ENCODE measurements at places on chromosomes 2 and 18. TPM values are rescaled to one million over a fixed set of nuclear protein-coding genes. Genes with fewer than 3 reads are reported as not detected.
A peak's percentile ranks its signal among the peaks of the same experiment; 100 is the strongest.

GRCh38 chr2:240635998-240636547 is 10.8 kb downstream of the GPR35 start:
- H3K36me3 ChIP-seq, result no peaks in the 10 kb centered on the region
- no peaks in the 10 kb centered on the region for H3K27me3 ChIP-seq
- peak; percentile 18 for DNase-seq

GRCh38 chr2:224334726-224335125 is 67.2 kb downstream of the FAM124B start:
- no peaks in the 10 kb centered on the region for H3K36me3 ChIP-seq
- no peak overlapping the region for H3K4me3 ChIP-seq
- H3K4me1 ChIP-seq, result no peaks in the 10 kb centered on the region

DNA sequence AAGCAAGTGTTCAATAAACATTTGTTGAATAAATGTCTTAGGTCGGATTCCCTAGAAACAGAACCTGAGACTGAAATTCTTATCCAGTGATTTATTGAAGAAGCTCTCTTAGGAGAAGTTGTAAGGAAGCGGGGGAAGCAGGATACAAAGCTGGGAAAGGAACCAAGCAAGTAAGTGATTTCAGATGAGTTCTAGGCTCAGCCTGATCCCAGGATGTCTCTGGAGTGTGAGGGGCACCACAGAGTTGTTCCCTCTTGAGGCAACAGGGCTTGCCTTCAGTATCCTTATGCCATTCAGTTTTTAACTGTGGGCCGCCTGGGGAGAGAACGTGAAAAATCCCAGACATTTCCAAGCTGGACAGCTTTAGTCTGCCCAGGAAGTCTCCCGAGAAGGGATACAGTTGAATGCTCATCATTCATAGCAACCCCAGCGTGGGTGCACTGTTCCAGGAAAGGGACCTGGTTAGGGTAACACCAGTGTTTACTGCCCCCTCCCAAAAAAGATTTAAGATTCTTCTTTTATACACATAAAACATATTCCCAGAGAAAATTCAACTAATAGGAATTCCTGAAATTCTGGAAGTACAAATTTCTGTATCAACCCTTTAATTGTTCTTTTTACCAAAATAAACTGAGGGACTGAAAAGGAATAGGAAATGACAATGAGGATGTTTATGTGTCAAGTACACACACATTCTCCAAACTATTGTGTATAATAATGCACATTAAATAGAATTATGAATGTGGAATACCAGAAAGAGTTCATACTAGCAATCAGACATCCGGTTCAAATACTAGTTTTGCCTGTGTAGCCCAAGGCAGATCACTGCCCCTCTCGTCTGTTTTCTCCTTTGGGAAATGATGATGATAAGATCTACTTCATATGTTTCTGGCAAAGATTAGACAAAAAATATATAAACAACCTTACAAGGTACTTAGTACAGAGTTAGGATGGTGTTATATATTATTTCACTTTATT is 592.1 kb upstream of the CDH2 start:
- H3K4me1 ChIP-seq, result peaks cover 3% of the 10 kb centered on the region
- H3K27ac ChIP-seq, result no peak overlapping the region
- H3K36me3 ChIP-seq, result no peaks in the 10 kb centered on the region
- no peaks in the 10 kb centered on the region for H3K27me3 ChIP-seq
- no peak overlapping the region for H3K4me3 ChIP-seq
- no peak for DNase-seq

- no peaks in the 10 kb centered on the region for H3K27me3 ChIP-seq
- H3K36me3 ChIP-seq, result no peaks in the 10 kb centered on the region
- no peak overlapping the region for H3K4me3 ChIP-seq
- H3K27ac ChIP-seq, result no peak overlapping the region
- DNase-seq, result no peak
These were observed 37.7 kb upstream of the MEX3C start for GRCh38 chr18:51235009-51235789.

- H3K36me3 ChIP-seq, result no peaks in the 10 kb centered on the region
- no peak for DNase-seq
- H3K4me3 ChIP-seq, result no peak overlapping the region
These were observed 103.2 kb downstream of the CTIF start for GRCh38 chr18:48641981-48642380.

GORASP2 gene
- total RNA-seq, result 42.3 TPM
